Activated T-cell treated with anti-CD3 and anti-CD28 coated beads, Interleukin-2, amount 50 U/mL, for 72 hours (primary cell): ENCODE measurements at places on chromosomes 2 and 18. TPM values are rescaled to one million over a fixed set of nuclear protein-coding genes. Genes with fewer than 3 reads are reported as not detected.

- DNase-seq: no peak
- H3K27ac ChIP-seq: no peak overlapping the region
- no peaks in the 10 kb centered on the region for H3K4me1 ChIP-seq
- H3K36me3 ChIP-seq: no peaks in the 10 kb centered on the region
- H3K27me3 ChIP-seq: no peaks in the 10 kb centered on the region
Observed at GRCh38 chr18:8162802-8163201, 446.4 kb upstream of the RAB12 start.

TUBA3E gene
- not detected for total RNA-seq

MTHFD2 gene
- total RNA-seq: 624 TPM

EML6 gene
- 2.0 TPM for total RNA-seq

KCNK3 gene
- not detected for total RNA-seq

DPYSL5 gene
- not detected for total RNA-seq
